ENCODE measurements at places on chromosomes 3 and 15.
A peak's percentile ranks its signal among the peaks of the same experiment; 100 is the strongest.

- DNase-seq = no peak
Measured at GRCh38 chr3:129793319-129793718, 100.2 kb downstream of the TMCC1 start.

DNA sequence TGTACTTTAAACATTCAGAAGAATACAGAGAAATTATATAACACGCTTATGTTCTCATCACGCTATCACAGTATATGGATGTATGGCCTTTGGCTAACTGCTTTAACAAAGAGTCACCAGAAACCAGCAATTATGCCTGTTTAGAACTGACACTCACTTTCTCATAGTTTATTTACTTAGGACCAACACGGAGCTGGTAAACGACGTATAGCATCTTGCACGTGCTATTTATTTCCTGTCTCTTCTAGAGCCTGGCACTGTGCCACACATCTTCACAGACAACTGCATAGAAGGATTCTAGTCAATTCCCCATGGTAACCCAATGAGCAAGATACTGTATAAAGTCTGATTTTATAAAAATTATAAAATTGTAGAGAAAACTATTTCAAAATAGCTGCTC lies 43.6 kb downstream of the TBC1D2B start:
- DNase-seq = no peak

GRCh38 chr3:124144035-124144814 lies 152.3 kb upstream of the ROPN1 start:
- DNase-seq = no peak

GRCh38 chr3:14266361-14266760 lies 87.7 kb downstream of the LSM3 start:
- no peak for DNase-seq

GRCh38 chr15:88894348-88894818 lies 961 bp downstream of the HAPLN3 start:
- peak; percentile 82 for DNase-seq

DNA sequence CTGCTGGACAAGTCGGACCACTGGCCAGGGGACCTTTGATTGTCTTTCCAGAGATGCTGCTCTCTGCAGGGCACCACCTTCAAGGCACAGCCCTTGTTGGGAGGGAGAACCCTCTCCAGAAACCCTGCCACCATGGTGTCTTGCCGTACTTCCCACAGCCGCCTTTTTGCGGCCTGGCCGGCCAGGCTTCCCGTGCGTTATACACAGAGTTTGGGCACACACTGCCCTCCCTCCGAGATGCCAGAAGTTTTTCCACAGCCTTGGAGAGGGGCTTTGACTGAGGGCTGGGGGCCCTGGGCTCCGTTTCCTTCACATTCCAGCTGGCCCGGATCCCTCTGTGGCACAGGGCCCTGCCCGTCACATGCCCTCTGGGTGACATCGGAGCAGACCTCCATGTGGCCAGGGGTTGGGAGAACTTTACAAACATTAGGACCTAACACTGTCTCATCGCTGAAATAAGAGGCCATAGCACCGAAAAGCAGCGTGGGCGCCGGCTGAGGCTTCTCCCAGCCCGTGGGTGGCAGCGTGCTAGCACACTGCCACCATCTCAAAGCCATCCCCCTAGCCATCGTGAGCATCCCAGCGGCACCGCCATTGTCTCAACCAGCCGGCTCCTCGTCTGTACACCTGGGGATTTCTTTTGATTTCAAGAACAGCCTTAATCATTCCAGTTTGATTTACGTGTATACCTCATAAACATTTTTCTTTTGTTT lies 6.3 kb upstream of the APEH start:
- no peak for DNase-seq

DNA sequence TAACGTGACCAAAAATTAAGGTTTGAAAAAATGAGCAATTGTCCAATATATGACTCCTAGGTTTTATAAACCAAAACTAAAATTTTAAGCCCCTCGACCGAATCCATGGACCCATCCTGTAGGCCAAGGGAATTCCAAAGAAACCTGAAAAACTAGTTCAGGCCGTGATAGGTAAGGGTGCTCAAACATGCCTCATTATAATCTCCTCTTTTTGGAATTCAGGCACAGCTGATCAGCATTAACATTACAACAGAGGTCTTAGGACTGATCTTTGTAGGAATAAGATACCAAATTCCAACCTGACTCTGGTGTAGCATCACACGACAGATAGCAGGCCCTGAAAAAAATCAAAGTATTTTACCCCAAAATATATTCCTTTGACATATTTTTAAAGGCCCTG lies 155.7 kb downstream of the NEK10 start:
- no peak for DNase-seq

DNA sequence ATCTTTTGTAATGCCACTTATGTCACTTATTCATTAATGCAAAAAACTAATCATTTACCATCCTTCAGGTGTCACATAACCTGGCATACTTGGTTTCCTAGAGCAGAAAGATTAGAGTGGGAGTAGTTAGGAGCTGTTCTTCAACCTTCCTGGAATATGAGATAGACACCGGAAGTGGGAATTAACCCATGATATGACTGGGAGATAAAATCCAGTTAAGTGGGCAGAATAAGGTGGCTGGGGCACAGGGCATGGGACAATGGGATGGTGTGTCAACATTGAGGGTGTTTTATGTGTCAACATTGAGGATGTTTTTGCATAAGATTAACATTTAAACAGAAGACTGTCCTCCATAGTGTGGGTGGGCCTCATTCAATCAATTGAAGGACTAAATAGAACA lies 94.3 kb upstream of the CBLB start:
- DNase-seq = no peak

DNA sequence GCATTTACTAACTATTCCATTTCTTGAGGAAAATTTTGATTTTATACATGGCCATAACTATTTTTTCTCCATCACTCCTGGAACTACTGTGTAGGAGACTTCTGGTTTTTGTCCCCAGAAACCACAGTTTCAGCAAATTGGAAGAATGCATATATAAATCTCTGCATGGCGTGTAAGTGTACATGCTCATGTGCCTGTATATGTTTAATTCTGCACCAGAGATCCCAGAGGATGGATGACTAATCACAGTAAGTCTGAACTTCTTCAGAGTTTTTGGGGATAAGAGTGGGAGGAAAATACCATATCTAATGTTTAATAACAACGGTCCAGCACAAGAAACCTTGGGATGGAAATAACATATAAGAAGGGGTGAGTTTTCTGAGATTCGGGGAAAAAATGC lies 10.9 kb upstream of the COL6A6 start:
- no peak for DNase-seq

DNA sequence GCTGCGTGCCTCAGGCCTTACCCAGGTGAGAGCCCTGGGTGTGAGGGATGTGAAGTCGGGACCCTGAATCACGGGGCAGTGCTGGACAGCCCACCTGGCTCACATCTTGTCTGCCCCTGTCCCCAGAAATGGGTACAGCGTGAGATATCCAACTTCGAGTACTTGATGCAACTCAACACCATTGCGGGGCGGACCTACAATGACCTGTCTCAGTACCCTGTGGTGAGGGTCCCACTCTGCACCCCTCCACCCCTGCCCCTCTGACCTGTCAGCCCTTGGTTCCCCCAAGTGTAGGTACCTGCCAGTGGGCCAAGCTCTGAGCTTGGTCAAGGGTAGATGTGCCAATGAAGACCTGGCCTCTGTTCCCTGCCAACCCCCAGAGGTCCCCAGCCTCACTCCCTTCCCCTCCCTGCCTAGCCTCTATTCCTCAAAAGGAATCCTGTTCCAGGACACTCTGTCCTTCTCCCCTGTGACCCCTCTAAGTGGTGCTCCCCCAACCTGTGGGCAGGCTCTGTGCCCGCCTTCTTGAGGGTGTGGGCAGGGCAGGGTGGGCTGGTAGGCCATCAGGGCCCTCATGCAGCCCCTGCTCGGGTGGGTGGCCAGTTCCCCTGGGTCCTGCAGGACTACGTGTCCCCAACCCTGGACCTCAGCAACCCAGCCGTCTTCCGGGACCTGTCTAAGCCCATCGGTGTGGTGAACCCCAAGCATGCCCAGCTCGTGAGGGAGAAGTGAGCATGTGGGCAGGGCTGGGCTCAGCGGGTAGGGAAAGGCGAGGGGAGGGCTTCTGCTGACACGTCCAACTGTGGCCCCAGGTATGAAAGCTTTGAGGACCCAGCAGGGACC lies 25.1 kb downstream of the NBEAL2 start:
- no peak for DNase-seq

- DNase-seq = no peak
Measured at GRCh38 chr3:88930611-88931010, 176.8 kb upstream of the EPHA3 start.

DNA sequence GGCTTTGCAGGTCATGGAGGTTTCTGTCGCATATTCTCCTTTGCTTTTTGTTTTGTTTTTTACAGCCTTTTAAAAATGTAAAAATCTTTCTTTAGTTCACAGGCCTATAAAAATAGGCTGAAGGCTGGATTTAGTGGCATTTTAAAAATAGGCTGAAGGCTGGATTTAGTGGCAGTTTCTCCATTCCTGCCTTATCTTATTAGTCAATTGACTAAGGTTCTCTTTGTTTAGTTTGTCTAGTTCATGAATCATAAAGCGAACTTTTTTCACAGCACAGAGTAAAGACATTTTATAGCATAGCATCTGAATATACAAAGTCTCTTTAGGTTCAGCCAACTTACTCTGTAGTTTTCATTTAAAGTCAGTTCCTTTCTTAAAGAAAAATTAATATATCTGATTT lies 31.4 kb downstream of the AP4E1 start:
- no peak for DNase-seq

- no peak for DNase-seq
Measured at GRCh38 chr15:96514607-96515285, 184.2 kb downstream of the NR2F2 start.

DNA sequence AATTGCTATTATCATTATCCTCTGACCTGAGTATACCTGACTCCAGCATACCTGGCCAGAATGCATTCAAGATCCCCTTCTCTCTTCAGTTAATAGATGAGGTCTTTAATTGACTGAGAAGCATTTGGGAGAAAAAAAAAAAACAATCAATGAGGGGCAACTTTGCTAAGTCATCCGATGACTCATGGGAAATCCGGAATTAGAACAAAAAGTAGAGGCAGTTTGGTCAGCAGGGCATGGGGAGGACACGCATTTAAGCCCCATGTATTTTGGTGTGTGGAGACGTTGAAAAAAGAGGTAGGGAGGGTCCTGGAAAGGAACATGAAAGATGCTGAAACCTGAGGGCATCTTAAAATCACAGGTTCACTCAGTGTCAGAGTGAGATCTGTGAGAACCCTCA lies 256.2 kb downstream of the RORA start:
- DNase-seq = no peak

GRCh38 chr15:60854858-60855564 lies 374.1 kb downstream of the RORA start:
- DNase-seq = no peak

DNA sequence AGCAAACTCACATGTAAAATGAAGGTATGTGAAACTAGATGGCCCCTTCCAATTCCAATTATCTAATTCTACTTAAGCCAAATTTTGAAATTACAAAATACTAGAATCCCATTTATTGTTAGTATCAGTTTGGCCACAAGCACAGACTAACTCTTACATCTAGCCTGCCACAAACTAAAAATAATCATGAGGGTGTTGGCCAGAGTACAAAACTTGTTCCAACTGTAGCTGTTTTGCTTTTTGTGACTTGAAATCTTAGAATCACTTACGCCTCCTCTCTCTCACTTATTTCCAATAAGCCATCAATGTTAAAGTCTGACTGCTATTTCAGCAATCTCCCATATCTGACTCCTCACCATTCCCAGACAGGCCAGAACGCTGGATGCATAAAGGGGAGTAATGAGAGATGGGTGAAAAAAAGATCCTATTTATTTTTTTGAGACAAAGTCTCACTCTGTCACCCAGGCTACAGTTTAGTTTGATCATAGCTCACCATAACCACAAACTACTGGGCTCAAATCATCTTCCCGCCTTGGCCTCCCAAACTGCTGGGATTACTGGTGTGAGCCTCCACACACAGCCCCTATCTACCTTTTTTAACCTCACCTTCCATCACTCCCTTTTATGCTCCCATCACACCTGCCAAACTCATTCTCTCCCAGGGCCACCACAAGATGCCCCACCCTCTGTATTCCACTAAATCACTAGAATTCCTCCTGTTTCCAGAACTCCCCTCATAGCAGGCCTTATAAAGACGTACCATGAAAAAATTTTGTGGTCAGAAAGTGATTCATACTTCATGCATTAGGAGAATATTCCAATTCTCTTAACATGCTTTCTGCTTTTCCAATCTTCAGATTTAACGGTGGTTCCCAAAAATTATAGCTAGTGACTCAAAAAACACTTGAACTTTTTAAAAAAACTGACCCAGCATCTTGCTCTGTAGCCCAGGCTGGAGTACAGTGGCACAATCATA lies 36.5 kb downstream of the ATOSA start:
- DNase-seq = no peak

DNA sequence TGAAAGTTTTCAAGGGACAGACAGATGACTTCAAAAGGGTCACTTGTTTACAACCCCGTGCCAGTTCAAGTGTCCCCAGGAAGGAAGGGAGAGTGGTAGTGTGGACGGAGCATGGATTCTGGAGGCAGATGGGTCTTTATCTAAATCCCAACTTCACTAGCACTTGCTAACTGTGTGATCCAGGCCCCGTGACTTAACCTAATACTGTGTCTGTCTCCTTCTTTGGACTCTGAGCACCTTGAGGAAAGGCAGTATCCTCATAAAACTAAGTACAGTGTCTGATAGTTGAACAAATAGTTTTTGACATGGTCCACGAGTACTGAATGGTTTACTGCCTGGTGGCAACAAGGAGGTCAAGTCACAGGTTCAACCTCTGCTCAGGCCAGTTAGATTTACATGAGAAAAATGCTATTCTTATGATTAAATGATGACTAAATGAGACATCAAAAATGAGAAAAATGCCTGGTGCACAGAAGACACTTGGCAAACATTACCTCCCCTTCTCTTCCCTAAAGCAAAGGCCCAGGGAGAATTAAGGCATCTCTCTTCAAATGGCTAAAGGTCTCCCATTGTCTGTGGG lies 48.9 kb downstream of the ABCC5 start:
- DNase-seq = no peak

DNA sequence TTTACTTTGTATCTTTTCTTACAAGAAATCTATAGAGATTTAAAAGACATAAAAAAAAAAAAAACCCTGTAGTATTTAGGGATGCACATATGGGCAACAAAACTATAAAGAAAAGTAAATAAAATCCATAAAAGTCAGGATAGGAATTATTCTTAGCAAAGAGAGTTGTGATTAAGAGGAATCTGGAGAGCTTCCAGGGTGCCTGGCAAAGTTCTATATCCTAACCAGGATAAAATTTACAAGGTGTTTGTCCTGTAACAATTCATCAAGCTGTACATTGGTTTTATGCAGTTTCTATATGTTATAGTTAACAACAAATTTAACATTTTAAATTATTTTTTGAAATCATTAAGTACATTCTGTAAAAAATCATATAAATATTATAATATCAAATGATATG lies 7.9 kb downstream of the SECISBP2L start:
- no peak for DNase-seq

- no peak for DNase-seq
Measured at GRCh38 chr3:184801241-184801785, 10.7 kb upstream of the VPS8 start.
